ENCODE measurements at places on chromosomes 12 and 14.

DNA sequence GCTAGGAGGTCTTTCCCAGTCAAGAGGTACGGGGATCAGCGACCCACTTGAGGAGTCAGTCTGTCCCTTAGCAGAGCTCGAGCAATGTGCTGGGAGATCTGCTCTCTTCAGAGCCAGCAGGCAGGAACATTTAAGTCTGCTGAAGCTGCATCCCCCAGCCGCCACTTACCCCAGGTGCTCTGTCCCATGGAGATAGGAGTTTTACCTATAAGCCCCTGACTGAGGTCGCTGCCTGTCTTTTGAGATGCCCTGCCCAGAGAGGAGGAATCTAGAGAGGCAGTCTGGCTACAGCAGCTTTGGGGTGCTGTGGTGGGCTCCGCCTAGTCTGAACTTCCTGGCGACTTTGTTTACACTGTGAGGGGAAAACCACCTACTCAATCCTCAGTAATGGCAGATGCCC, 874.9 kb upstream of the FLRT2 start:
- no peak for DNase-seq

GRCh38 chr12:43028826-43029225, 439.3 kb upstream of the PRICKLE1 start:
- DNase-seq, result no peak

- DNase-seq, result peak; percentile 77
Observed at GRCh38 chr12:20212658-20213555, 155.4 kb upstream of the PDE3A start.

DNA sequence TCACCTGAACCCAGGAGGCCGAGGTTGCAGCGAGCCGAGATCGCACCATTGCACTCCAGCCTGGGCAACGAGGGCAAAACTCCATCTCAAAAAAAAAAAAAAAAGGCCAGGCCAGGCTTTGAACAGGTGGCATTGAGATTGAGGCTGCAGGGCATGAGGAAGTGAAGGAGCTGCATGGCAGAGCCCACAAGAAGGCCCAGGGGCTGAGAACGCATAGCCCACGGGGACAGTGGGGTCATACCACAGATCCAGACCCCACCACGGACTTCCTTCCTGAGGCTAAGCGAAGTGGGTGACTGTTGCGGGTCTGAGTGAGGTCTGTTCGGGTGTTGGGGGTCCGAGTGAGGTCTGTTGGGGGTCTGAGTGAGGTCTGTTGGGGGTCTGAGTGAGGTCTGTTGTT, 7.8 kb downstream of the JAG2 start:
- DNase-seq, result no peak

GRCh38 chr14:96285667-96286066, 29.7 kb downstream of the BDKRB1 start:
- no peak for DNase-seq

DNA sequence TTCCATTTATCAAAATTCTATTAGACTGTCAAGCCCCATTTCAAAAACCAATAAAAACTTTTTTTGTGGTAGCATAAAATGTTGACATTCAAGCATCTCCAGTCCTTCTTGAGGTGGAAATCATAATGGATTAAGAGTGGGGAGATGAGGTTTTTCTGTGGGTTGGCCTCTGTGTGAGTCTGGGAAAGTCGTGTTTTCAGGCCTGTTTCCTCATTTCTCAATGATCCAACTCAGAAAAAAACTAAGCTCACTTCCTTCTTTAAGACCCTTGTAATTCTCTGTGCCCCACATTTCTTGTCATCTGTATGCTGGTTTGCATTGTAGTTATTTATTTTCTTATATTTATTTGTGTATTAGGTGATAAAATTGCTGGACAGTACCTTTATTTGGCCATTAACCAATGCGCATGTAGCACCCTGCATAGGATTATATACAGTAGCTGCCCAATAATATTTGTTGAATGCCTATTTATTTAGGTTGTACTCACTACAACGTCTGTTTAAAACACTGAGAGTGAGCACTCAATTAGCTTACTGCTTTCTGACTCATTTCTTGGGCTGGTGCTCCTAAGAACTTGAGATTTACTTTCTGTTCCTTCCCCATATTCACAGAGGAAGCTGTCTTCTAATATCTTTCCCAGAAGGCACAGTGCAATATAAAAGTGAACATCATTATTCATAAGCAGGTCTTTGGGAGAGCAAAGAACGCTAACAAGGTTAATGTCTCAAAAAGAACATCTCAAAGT, 121.9 kb downstream of the DNAI7 start:
- no peak for DNase-seq

GRCh38 chr12:76890151-76891143, 11.6 kb upstream of the CSRP2 start:
- peak; percentile 18 for DNase-seq

GRCh38 chr12:116159175-116159574, 118.3 kb downstream of the MED13L start:
- no peak for DNase-seq

GRCh38 chr12:47820631-47821345, 1.1 kb upstream of the HDAC7 start:
- peak; percentile 94 for DNase-seq

- no peak for DNase-seq
Observed at GRCh38 chr14:56092763-56093162, 25.4 kb upstream of the PELI2 start.

- no peak for DNase-seq
Observed at GRCh38 chr14:40525314-40525713, 1081.4 kb upstream of the LRFN5 start.

- peak; percentile 96 for DNase-seq
Observed at GRCh38 chr12:64452559-64453329, 824 bp downstream of the TBK1 start.

GRCh38 chr12:124778411-124778810, 85.3 kb downstream of the SCARB1 start:
- no peak for DNase-seq

DNA sequence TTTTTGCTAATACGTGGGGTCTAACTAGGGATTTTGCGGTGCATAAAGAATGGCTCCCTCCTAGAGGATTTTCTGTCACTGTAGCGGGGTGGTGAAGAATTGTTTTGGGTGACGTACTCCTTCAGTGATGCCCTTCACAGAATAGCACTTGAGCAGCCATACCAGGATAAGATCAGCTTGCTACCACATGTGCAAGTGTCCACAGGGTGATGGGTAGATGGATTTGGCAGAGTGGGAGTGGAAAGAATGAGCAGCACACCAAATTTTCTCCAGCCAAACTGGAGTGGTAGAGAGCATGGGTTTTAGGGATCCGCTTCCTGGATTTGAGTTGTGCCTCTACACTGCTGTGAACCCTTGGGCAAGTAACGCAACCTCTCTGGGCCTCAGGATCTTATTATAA, 2.3 kb downstream of the TCP11L2 start:
- DNase-seq, result no peak

DNA sequence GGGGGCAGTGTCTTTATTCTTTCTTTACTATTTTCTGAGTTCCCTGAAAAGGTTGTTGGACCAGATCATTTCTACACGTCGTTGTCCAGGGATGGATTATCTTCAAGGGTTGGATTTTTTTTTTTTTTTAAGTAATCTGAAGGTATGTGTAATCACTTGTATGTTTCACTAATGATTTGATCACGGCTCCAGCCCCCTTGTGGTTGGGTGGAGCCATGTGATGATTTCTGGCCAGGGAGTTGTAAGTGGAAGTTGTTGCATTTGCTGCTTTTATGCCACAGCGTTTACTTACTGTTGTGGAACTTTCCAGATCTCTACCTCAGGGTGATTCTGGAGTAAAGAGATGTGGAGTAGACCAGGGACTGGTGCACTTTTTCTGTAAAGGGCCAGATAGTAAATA, 390.3 kb downstream of the AACS start:
- no peak for DNase-seq

DNA sequence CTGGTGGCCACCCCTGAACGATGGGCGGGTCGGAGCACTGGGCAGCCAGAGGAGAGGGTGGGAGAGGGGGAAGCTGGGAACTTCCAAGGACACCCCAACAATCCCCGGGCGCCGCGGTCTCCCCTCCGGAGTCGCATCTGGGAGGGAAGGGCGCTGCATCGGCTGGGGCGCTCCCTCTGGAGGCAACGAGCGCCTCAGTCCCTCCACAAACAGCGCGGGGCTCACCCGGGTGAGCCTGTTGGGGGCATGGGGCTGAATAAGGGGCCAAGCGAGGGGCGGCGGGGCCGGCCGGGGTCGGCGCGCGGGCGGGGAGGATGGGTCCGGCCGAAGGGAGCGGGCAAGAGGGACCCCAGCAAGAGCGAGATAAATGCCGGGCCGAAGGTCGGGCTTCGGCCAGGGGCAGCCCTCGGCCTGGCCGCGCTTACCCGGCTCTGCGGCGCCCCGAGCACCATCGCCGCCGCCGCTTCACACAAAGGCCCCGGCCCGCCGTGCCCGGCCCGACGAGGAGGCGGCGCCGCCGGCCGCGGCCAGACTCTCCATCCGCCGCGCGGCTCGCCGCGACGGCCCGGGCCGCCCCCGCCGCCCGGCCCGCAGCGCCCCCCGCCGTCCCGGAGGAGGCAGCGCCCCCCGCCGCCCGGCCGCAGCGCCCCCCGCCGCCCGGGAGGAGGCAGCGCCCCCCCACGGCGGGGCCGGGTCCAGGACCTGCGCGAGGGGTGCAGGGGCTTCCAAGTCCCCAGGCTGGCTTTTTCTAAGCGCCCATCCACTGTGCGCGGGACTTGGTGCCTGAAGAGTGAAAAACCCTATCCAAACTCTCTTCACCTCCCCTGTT, at the start of gene ZBTB39:
Gene ZBTB39 (minus strand): TSS at position 567 of the 829 bp plus-strand sequence. CDS start 1,629 bp downstream, outside the sequence.
- DNase-seq, result peak; percentile 74

- DNase-seq, result no peak
Observed at GRCh38 chr12:51972849-51973273, 21.4 kb downstream of the ACVR1B start.

DNA sequence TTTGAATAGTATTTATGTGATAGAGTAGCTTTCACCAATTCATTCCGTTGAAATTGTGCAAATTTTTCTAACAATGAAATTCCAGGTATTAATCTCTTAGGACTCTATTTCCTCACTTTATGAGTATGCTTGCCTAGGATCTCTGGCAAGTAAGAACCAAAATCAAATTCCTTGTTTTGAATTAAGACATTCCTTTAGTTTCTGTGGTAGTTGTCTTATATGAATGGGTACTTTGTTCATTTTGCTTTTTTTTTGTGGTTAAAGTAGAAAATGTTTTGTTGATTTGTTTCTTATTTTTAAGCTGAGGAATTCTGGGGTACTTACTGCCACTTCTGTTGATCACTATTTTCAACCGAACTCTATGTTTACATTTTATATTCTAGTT, 59.8 kb downstream of the KITLG start:
- no peak for DNase-seq

GRCh38 chr14:23365732-23366425, 907 bp upstream of the EFS start:
- no peak for DNase-seq

GRCh38 chr12:59734371-59734770, 138.5 kb downstream of the SLC16A7 start:
- no peak for DNase-seq

DNA sequence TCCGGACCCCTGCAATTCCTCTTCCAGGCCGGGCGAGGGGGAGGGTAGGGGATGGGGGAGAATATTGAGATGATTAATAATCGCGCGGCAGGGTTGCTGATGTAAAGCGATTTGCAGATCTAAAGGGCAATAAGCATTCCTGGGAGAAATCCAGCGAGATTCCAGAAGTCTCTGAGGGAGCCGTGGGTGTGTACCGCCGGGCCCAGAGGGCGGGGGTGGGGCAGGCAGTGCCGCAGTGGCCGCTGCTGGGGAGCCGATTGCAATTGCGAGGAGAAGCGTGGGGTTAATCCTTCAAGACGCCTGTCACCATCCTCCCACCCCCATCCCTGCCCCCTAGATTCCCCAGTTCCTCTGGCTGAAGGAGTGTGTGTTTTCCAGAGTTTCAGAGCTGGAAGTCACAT, 16.4 kb downstream of the FOS start:
- peak; percentile 90 for DNase-seq

- DNase-seq, result peak; percentile 45
Observed at GRCh38 chr14:69090187-69090789, 62.6 kb downstream of the DCAF5 start.

- no peak for DNase-seq
Observed at GRCh38 chr12:119463211-119463926, 128.8 kb downstream of the CCDC60 start.

DNA sequence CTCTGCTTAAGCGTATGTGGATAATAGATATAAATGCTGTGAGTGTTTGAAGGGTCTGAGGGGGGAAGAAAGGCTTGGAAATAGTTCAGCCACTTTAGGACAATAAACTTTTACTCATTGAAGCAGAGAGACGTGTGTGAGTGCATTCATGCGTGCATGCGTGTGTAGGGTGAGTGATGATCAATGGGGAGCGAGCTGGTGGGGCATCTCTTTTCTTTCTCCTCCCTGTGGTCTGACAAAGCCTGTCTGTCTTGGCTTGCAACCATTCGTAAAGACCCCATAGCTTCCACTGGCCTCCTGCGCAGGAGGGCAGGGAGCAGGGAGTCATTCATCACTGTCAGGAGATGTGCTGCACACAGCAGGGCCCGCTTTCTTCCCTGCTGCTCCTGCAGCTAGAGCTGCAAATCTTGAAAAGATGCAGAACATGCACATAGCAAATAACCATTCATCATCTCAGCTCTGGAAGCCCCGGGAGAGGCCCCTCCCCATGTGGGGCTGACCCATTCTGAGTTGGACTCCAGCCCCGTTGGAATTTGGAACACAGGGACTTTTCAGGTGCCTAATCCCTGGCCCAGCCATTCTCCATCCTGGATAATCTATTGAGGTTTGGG, 223.2 kb downstream of the PPM1H start:
- DNase-seq, result no peak

GRCh38 chr14:71711619-71712018, 220.6 kb upstream of the RGS6 start:
- DNase-seq, result no peak

DNA sequence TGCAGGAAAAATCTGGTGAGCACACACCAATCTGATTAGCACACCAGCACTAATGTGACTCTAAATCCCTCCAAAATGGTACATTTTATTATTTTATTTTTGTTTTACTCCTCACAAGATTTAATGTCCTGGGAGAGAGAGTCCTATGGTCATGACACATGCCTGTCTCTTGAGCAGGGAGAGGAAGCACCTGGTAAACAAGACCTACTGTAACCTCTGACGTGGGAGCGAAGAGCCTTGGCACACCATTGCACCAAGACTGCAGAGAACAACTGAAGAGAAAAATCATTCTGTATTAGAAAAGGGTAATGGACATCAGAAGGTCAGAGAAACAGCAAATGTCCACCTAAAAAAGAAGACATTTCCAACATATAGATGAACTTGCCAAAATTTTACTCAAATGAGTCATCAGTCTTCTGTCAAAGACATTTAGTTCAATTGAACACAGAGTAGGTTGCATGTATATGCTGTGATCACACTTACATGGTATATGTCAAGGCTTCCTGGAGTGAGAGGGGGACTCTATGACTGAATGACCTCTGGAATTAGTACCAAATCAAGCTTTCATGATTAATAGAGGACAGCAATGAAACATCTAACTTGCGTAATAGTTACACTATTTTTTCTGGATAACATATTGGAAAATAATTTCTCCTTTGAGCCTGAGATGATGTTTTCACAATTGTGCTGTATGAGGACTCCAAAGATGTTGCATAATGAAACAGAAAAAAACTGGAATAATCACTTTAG, 186.9 kb upstream of the FLRT2 start:
- no peak for DNase-seq
